ENCODE measurements at places on chromosomes 12 and 14.

- DNase-seq = no peak
These were observed 20.3 kb upstream of the TMX1 start for GRCh38 chr14:51219473-51220448.

DNA sequence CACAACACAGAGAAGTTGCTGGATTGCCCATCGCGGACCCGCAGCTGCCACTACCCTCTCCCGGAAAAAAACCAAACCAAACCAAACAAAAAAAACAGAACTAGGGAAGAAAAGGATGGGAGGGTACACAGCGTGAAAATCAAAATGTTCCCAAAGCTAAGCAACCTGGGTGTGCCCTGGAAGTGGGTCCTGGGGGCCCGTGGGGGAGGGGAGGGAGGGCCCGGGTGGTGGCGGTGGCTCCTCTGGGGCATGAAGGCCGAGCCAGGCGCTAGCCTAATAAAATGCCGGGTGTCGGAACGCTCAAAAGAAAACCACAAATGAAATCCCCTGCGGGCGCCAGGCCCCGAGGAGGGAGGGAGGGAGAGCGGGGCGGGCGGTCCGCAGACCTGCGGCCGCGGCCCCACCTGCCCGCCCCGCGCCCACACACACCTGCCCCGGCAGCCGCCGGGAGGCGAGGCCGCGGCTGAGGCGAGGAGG lies 787 bp downstream of the HECTD4 start:
- DNase-seq = no peak

- DNase-seq = no peak
These were observed 54.8 kb upstream of the PLEKHA5 start for GRCh38 chr12:19074700-19075099.

- no peak for DNase-seq
These were observed 2.0 kb downstream of the AQP6 start for GRCh38 chr12:49974677-49975317.

- DNase-seq = no peak
These were observed 341.0 kb downstream of the ZFP36L1 start for GRCh38 chr14:68451696-68452373.
